LHCN-M2 (cell line): ENCODE measurements at places on chromosomes 11 and 22. TPM values are rescaled to one million over a fixed set of nuclear protein-coding genes. Genes with fewer than 3 reads are reported as not detected.

DNA sequence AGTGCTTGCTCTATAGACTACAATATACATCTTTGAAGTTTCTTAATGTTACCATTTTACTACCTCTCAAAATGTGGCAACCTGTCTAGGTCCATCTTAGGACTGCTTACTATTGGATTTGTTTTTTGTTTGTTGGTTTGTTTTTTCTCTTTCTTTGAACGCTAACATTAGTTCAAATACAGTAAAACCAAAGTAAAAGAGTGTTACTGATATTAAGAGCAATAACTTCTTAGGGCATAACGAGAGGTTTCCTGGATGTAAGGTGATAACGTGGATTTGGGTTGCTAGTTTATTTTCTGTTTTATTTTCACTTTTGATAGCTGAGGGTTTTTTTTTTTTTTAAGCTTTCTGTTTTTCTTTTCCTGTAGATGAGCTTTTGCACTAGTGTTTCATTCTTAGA is 43.6 kb downstream of the TMEM135 start:
- DNase-seq, result no peak

OR52A1 gene
- not detected in 2 replicates for total RNA-seq

GRCh38 chr11:65524741-65525545 is at the start of gene SCYL1:
Gene SCYL1 (plus strand): TSS chr11:65525083. CDS start chr11:65525154, 71 bp downstream.
- DNase-seq, result peak; percentile 66

DNA sequence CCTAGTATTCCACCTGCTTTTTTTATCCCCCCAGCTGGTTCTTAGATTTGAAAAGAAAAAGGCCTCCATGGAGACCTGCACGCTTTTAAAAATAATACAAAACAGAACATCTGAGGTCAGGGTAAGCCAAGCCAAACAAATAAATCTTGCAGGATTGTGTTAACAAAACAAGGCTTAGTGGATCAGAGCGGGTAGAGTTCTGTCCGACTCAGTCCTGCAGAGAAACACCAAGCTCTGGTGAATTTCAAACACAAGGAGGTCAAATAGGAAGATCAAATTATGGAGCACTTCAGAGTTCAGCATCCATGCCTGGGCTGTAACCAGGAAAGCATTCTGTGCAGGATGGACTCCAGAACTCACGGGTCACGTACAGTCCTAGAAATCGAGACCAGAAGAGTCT is 86.9 kb downstream of the SYN3 start:
- no peak for DNase-seq

GRCh38 chr22:22927888-22928665 is 40.5 kb downstream of the IGLL5 start:
- no peak for DNase-seq

DNA sequence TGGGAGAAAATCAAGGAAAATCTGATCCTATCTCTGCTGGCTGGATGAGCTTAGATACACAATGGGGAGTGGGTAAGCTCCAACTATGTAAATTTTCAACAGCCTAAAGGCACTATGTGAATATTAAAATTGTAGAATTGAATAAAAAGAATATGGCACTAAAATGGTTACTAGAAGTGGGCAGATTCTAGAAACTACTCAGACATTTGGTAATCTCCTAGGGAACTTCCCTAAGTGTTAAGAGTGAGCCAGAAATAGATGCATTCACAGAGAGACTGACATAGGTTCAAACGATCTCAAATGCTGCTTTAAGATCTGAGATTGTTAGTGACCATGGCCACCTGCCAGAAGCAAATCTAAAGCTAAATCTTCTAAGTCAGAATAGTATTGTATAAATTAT is 4.3 kb upstream of the OR52E1 start:
- DNase-seq, result no peak

PRR5 gene
- 9.4 and 10.5 TPM in 2 replicates for total RNA-seq

GRCh38 chr11:59773083-59773440 is 17.9 kb downstream of the STX3 start:
- DNase-seq, result no peak

DNA sequence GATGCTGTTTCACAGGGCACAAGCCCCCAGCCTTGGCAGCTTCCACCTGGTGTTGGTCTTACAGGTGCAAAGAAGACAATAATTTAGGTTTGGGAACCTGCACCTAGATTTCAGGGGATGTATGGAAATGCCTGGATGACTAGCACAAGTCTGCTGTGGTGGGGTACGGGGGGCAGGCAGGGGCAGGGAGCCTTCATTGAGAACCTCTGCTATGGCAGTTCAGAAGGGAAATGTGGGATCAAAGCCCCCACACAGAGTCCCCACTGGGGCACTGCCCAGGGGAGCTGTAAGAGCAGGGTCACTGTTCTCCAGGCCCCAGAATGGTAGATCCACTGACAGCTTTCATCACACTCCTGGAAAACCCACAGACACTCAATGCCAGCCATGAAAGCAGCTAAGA is 686.5 kb downstream of the FAM181B start:
- no peak for DNase-seq

FAM83F gene
- not detected in 2 replicates for total RNA-seq
